Parietal lobe (tissue), 2 donors: ENCODE measurements at places on chromosomes 5 and 9. TPM values are rescaled to one million over a fixed set of nuclear protein-coding genes. Genes with fewer than 3 reads are reported as not detected.

Gene ADAMTS6
- total RNA-seq: 11.9 TPM

Gene PDZD2
- 47.3 TPM for total RNA-seq

Gene HTR4
- total RNA-seq: 0.31 TPM

Gene C8G
- total RNA-seq: not detected

Gene IRX4
- total RNA-seq: not detected

Gene CDX1
- total RNA-seq: not detected

Gene SLC36A3
- not detected for total RNA-seq

Gene GAPVD1
- total RNA-seq: 128 TPM

Gene SPINK7
- total RNA-seq: not detected

Gene FAF2
- total RNA-seq: 37.9 TPM

Gene FOXI1
- total RNA-seq: not detected

Gene DMGDH
- 3.1 TPM for total RNA-seq

Gene GARIN3
- not detected for total RNA-seq

Gene PTGER4
- 1.6 TPM for total RNA-seq

Gene QSOX2
- 13.8 TPM for total RNA-seq

Gene PCDHA13
- 42.3 TPM for total RNA-seq

Gene IRGM
- total RNA-seq: not detected

Gene NKD2
- 4.1 TPM for total RNA-seq

Gene SPAG8
- 4.1 TPM for total RNA-seq

Gene C9
- not detected for total RNA-seq

Gene SHC3
- total RNA-seq: 68.9 TPM

Gene TCF7
- 1.6 TPM for total RNA-seq

Gene BARHL1
- not detected for total RNA-seq

Gene HRH2
- 8.8 TPM for total RNA-seq

Gene SLC9A3
- total RNA-seq: 1.6 TPM

Gene GADD45G
- total RNA-seq: 13.8 TPM

Gene LMX1B
- total RNA-seq: not detected

Gene DMRT3
- not detected for total RNA-seq

Gene SLC4A9
- total RNA-seq: not detected

Gene CARD9
- total RNA-seq: 0.63 TPM

Gene GRXCR2
- not detected for total RNA-seq

Gene GPR151
- total RNA-seq: under 0.01 TPM

Gene BRINP1
- total RNA-seq: 69.2 TPM

Gene TRPM3
- 42.3 TPM for total RNA-seq

Gene ARHGEF28
- 8.1 TPM for total RNA-seq

Gene ANKRD18B
- total RNA-seq: not detected

Gene NREP
- total RNA-seq: 726 TPM

Gene AK8
- 1.6 TPM for total RNA-seq

Gene INSL6
- not detected for total RNA-seq

Gene LTC4S
- 6.9 TPM for total RNA-seq

Gene KIAA1958
- 31.6 TPM for total RNA-seq

Gene IFNB1
- not detected for total RNA-seq

Gene RGS7BP
- 26.0 TPM for total RNA-seq

Gene CDKN2B
- 0.31 TPM for total RNA-seq

Gene CSNK1A1
- total RNA-seq: 387 TPM

Gene ECSCR
- 4.7 TPM for total RNA-seq

Gene IFNA14
- not detected for total RNA-seq

Gene TEX53
- total RNA-seq: not detected

Gene FLT4
- total RNA-seq: 3.1 TPM

Gene CRB2
- 7.2 TPM for total RNA-seq

Gene PCDHGB5
- total RNA-seq: 41.6 TPM

Gene CDO1
- 91.7 TPM for total RNA-seq
